T-helper 1 cell (primary cell): ENCODE measurements at places on chromosomes 11 and 22.
A peak's percentile ranks its signal among the peaks of the same experiment; 100 is the strongest.

- DNase-seq, result no peak
Observed at GRCh38 chr11:116217441-116217840, 555.3 kb downstream of the BUD13 start.

DNA sequence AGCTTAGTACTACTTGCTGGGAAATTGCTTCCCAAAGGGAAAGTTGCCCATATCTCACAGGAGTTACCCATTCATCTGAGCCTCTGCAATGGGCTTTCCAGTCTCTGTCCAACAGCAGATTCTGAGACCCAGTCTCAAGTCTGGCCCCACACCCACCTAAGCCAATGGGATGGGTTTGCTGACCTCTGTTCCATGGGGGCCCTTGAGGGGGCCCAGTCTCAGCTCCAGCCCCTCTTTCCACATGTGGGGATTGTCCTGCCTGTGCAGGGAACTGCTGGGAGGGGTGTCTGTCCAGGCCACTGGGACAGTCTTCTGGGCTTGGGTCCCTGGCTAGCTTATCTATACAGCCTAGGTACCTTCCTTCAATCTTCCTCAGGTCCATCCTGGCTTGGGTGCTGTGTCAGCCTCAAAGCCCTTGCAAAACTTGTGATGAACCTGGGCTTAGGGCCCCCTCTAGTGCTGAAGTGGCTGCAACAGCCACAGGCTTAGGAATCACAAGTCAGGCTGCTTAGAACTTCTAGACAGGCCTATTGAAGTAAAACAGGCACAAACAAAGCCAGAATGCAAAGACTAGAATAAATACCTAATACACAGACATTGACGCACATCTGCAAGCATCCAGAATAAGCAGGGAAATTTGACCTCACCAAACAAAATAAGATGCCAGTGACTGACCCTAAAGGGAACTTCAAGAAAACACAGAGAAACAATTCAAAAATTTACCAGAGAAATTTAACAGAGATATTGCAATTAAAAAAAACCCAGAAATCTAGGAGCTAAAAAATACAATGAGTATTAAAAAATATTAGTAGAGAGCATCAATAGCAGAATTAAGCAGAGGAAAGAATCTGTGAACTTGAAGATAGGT is 11.7 kb upstream of the PATL1 start:
- peak; percentile 33 for DNase-seq

DNA sequence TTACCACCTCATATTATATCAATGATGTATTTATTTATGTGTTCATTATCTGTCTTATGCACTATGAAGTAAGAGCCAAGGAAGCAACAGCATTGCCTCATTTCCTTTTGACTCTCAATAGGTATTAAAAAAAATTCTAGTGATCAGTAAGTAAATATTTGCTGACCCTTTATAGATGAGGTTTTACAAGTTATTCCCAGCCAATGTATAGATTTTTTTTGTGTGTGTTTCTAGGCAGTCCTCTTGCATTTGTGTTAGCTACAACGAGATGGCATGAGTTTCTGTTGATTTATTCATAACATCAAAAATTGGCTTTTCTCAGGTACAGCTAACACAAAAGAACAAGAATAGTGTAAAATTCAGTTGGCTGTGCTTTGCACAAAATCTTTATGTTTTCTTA is 4.7 kb downstream of the OR1S2 start:
- DNase-seq, result no peak

DNA sequence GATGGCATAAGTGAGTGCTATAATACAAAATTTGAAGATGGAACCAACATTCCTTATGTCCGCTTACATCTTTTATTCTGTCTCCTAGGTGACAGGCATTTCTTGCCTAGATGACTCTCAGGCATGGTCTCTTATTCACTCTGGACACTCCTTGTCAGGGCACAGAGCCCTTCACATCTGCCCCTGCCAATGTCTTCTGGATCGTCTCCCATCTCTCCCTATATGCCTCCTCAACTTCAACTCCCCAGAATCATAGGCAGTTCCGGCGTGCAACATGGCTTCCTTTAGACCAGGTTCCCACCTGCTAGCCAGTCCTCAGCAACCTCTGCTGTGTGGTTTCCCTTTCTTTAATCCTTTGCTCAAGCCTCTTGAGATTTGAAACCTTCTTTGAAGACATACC is 300.9 kb downstream of the TENM4 start:
- no peak for DNase-seq

- DNase-seq, result no peak
Observed at GRCh38 chr11:132154781-132155180, 784.4 kb downstream of the NTM start.
